ENCODE measurements at places on chromosomes 3 and 15. TPM values are rescaled to one million over a fixed set of nuclear protein-coding genes. Genes with fewer than 3 reads are reported as not detected.

DNA sequence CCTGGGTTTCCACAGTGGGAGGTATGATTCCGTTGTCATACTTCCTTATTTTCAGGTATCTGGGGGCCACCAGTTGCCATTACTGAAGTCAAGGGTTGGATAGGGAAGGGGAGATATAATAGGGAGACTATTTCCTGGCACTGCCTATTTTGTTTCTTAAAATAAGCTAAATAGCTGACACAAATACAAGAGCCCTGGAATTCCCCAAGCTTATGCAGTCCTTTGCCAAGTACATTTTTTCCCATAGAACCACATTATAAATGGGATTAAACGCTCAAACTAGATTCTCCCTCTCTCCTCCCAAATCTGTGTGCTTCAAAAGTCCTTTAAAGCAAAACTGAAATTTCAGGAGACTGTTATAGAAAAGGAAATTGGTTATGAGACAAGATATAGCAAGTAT lies 68.7 kb downstream of the AP4E1 start:
- DNase-seq: no peak

The EFHB gene
- 8.7 TPM for total RNA-seq

DNA sequence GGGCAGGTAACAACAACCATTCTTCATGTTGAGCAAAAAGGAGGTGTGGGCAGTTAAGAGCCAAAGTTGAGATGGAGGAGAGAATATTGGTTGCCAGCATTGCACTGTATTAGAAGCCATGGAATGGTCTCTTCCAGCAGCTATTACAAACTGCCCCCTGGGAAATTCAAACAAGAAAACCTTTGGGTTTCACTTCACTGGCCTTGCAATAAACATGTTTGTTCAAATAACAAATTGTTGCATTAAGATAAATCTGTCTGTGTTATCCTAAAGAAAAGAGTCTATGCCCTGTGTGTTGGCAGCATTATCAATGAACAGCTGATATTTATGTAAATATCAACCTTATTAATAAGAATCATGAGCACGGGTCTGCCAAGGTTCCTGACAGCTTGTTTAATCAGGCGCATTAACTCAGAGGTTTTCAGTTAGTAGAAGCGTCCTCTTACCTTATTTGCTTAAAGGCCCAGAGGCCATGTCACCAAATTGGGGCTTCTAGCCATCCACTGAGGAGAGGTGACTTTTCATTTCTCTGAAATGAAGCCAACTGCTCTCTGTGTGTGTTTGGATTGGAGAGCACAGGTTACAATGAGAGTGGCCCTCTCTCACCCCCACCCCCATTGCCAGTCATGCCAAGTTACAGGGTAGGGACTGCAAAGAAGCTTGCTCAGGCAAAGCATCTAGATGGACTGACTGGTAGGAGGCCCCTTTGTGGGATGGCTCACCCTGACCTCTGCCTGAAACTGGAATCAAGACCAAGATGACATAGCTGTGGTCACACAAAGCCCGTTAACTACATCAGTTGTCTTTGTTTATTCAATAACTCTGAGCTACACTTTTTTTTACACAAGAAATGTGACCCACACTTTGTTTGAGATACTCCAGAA lies 10.5 kb downstream of the FILIP1L start:
- peak; percentile 95 for DNase-seq

DNA sequence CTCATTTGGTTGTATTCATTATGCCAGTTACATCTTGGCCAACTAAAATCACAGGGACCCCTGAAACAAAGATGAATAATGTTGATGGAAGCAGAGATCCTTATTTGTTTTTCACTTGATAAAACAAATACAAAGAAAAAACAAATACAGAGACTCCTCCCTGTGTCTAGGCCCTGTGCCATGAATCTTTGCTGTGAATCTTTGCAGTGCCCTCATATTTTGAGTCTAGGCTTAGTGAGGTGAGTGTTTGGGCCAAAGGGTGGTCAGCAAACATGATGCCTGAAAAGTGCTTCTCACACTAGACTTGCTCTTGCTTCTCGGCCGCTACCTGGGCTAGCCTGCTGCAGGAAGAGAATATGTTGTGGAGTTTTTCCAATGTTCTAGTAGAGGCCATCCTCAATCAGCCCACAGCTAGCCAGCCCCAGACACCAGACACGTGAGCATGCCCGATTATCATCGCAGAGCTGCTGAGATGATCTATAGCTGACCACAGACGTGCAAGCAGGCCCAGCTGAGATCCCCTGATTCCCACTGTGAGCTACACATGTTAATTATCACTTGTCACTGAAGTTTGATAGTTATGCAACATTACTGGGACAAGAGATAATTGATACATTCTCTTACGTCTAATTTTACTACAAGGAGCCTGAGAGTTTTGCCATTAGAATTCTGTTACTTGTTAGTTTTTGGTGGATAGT lies 191.4 kb downstream of the THRB start:
- no peak for DNase-seq

The TMEM40 gene
- 0.10 TPM for total RNA-seq

The FOXL2 gene
- 1.8 TPM for total RNA-seq

The GCSAM gene
- total RNA-seq: not detected

The MUSTN1 gene
- total RNA-seq: not detected

DNA sequence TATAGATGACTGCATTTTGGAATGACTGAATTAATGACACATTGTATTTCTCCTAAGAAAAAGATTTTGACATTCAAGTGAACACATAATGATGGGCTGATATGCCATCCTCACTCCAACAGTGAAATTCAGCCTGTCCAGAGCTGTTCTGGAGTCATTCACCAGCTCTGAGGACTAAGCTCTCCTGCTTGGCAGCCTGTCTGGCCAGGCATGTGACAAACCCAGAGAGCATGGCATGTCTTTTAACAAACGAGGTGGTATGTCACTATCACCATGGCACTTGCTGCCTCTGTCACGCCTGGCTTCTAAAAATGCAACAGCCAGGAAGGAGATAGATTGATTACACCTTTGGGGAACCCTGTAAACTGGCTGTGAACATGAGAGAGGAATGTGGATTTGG lies 1.4 kb downstream of the ACTC1 start:
- no peak for DNase-seq

DNA sequence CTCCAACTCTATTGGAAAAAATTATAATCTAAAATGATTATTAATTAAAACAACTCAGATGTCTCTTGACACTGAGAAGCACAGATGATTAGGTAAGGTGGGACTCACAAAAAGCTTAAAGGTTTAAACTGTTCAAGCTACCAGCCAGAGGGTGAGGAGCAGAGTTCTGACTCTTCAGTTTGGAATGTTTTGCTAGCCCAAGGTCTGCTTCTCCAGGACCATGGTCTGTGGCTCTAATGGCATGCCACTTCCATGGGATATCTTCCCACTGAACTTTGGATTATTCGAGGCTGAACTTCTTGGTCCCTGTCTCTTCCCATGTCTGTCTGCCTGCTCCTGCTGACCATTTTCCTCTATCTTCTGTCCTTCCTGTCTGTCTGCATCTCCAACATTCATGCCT lies 49.2 kb downstream of the CACNA2D3 start:
- DNase-seq: peak; percentile 61

GRCh38 chr3:183192650-183193300 lies 30.2 kb upstream of the LAMP3 start:
- DNase-seq: no peak

DNA sequence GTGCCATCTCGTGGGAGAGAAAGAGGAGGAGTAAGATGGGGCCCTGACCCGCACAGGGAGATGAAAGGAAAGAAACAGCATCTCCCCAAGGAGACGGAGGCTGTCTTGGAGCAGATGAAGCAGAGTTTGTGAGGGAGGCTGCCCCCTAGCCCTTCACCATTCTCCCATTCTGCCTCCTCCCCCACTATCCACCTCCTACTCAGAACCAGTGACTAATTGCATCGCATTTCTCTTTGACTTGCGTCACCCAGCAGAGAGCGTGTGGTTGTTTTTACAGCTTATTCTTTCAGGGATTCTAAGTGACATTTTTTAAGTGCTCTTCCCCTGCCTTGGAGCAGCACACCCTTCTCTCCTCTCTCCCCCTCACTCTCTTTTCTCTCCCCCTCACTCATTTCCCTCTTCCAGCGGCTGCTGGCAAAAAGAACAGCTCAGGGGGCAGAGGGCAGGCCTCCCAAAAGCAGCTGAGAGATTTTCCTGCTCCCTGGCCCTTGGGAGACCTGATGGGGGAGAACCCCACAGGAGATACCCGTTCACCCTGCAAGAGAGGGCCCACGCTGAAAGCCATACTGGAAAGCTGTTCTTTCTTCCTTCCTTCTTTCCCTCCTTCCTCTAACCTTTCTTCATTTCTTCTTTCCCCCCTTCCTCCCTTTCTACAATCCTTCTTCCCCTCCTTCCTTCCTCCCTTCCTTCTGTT lies 91.8 kb downstream of the MRPL46 start:
- DNase-seq: peak; percentile 61

- DNase-seq: peak; percentile 70
These were observed 89.0 kb upstream of the FNDC3B start for GRCh38 chr3:171950373-171950772.

The TUBGCP5 gene
- 21.5 TPM for total RNA-seq

DNA sequence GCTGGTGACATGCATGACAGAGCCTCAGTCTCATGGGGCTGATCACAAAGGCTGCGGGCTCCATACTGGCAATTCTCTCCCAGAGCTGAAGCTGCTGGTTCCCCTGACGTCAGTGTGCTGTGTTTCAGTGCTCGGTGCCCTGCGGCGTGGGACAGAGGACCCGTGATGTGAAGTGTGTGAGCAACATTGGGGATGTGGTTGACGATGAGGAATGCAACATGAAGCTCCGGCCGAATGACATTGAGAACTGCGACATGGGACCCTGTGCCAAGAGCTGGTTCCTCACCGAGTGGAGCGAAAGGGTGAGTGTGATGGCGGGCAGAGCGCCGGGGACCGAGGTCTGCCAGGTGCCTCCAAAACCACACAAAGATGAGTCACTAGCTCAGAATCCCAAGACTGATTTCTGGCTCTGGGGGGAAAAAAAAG lies 62.0 kb upstream of the NR2E3 start:
- peak; percentile 93 for DNase-seq

- no peak for DNase-seq
These were observed 19.3 kb downstream of the CCDC13 start for GRCh38 chr3:42753757-42754156.

GRCh38 chr15:81410318-81410753 lies 36.3 kb upstream of the TMC3 start:
- peak; percentile 63 for DNase-seq

The IL12A gene
- not detected for total RNA-seq

DNA sequence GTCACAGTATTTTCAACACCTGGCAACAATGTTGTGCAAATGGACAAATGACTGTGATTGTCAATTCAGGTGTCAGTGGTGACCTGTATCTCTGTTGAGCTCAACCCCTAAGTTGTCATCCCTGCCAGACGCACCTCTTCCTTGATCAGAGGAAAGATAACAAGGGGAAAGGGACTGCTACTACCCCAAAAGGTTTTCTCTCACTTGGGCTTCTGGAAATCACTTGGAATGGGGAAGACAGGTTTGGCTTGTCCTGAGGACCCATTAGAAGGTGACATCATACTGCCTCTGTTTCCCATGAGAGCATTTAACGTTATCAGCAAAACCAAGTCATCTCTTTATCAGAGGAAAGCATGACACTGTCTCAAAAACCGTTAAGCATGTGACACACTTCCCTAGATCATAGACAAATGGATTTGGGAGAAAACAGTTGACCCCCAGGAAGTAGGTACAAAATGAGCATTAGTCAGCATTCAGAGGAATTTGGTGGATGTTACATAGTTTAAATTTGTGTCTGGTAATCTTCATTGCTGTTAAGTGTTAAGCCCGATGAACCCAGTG lies 769.5 kb downstream of the GRM7 start:
- DNase-seq: no peak

DNA sequence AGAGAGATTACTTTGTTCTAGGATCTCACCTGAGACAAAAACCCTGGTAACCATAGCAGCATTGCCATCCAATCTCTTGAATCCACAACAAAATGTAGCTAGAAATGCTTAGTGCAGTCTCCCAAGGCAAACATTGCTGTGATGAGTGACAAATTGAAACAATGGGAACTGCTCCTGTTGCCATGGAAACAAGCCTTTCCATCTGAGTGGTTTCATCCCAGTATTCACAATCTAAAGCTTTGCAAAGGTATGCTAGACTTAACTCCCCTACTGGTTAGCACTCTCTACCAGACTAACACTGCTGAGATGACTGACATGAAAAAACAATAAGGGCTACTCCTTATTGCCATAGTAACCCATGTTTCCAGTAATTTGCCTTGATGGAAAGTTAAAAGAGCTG lies 172.6 kb upstream of the CNTN3 start:
- no peak for DNase-seq

DNA sequence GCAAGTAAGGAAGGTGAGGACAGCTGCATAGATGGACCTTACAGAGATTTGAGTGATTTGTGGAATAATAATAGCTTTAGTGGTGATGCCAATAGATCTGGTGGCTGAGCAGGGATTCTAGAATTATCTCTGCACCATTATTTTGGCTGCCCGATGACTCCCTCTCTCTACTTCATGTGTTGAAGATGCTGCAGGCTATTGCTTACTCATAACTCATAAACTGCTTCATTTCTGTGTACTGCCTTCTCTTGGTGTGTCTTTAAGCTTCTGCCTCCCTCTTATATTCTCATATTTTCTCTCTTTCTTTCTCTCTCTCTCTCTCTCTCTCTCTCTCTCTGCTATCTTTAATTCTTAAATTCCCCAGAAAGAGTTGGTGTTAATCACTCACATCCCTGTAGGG lies 256.0 kb upstream of the TRIM42 start:
- DNase-seq: no peak

DNA sequence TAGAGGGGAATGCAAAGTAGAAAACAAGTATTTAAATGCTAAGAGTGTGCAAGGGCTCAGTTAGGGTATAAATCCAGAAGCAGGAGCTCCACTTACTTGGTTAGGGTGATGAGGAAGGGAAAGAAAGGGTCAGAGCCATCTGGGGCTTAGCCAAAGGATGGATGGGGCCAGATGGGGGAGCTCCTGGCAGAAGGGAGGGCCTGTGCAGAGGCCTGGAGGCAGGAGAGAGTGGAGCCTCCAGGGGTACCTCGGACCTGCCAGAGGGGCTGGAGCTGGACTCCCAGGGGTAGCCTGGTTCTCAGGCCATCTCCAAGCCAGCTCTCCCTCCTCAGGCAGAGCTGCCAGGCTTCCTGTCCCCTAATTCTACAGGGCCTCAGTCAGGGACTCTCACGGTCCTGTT lies 506.3 kb downstream of the SHQ1 start:
- no peak for DNase-seq

The ATP13A4 gene
- total RNA-seq: not detected

GRCh38 chr3:187112934-187113793 lies 26.1 kb downstream of the RPL39L start:
- peak; percentile 45 for DNase-seq
